ENCODE measurements at places on chromosomes 2 and 18.

- DNase-seq, result peak; percentile 64
Measured at GRCh38 chr18:24600076-24600654, 139.7 kb downstream of the HRH4 start.

DNA sequence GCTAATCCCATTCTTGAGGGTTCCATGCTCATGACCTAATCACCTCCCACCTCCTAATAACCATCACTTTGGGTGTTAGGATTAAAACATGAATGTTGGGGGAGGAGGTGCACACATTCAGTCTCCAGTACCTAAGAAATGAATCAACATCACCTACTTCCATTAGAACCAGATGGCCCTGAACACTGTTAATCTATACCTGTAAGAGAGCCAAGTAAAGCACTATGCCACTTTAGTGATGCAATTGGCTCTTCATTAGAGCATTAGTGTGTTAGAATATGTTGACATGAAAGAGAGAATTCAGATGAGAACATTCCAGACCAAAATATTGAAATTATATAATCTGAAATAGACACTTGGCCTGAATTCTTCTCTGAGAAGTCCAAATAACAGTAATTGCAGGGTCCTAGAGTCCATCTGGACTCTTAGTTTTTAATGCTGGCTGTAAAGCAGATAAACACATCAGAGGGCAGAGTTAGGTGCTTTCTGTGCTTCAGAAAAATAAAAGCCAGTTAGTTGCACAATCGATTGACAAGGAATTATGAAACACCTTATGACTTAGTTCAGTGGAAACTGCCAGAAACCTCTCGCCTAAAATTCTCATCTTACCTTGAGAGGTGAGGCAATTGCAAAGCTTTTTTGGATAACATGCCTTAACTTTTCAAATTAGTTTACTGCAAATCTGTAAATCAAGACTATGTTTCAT, 923.7 kb downstream of the SLC4A3 start:
- DNase-seq, result no peak

DNA sequence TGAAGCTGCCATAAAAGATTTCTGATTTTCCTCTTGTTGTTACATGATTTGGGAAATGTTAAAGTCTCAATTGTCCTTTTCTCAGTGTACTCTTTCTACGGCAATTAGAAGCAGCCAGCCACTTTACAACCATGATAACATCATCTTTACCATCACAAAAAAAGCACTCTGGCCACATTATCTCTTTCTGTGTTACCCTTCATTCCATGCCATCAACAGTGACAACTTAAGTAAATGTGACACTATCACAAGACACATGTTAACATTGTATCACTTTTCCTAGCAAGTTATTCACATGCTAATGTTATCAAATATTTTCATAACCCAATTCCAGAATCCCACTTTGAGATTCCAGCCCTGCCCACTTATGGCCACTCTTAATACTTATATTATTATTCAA, 131.2 kb downstream of the TMX3 start:
- DNase-seq, result no peak

GRCh38 chr2:212032032-212032431, 506.6 kb downstream of the ERBB4 start:
- DNase-seq, result no peak

- DNase-seq, result no peak
Measured at GRCh38 chr2:128289439-128289838, 29.2 kb downstream of the HS6ST1 start.

GRCh38 chr2:42102591-42103450, 55.0 kb downstream of the PKDCC start:
- peak; percentile 77 for DNase-seq

DNA sequence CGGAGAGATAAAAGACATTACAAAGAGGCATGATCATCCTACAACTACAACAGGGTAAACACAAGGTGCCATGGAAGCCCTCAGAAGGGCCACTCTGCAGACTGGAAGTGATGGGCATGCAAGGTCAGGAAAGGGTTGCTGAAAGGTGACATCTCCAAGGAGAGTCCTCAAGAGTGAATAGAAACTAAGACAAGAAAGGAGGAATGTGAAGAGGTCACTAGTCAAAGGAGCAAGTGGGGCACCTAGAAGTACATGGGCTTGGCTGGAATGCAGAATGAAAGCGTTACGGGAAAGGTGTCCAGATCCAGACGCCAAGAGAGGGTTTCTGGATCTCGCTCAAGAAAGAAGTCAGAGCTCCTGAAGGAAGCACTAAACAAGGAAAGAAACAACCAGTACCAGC, 314.3 kb downstream of the NBAS start:
- no peak for DNase-seq

- no peak for DNase-seq
Measured at GRCh38 chr2:228847684-228848083, 423.4 kb downstream of the PID1 start.

DNA sequence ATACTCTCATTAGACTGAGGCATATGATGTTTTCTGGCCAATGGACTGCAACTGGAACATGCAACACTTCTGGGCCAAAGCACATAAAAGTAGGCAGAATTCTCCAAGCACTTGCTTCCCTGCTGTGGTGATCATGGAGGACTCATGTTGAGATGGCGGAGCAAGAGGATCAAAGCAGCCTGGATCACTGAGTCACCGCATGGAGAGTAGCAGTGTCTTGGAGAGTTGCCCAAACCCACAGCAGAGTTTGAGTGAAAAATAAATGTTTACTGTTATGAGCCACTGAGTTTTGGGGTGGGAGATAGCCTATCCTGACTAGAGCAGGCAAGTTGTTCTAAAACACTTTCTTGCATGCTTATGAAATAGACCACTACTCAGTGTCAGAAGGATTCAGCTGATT, 359.5 kb downstream of the ZNF521 start:
- no peak for DNase-seq
